ENCODE measurements at places on chromosomes 16 and 17. TPM values are rescaled to one million over a fixed set of nuclear protein-coding genes. Genes with fewer than 3 reads are reported as not detected.

DBNDD1 gene
- 3.7 TPM for total RNA-seq

HEATR9 gene
- not detected for total RNA-seq

SHMT1 gene
- 8.6 TPM for total RNA-seq

CLDN6 gene
- total RNA-seq: not detected

SEC14L5 gene
- total RNA-seq: 5.7 TPM

TPSD1 gene
- 0.38 TPM for total RNA-seq

TNFRSF13B gene
- total RNA-seq: not detected

TMEM98 gene
- 13.3 TPM for total RNA-seq

INCA1 gene
- total RNA-seq: 3.0 TPM

STH gene
- not detected for total RNA-seq

CHD9NB gene
- not detected for total RNA-seq

IL21R gene
- 1.1 TPM for total RNA-seq

SMG6 gene
- total RNA-seq: 38.6 TPM

CSNK2A2 gene
- 40.6 TPM for total RNA-seq
